Hindlimb muscle (tissue), 1 donor: ENCODE measurements at places on chromosomes 3 and 15.

DNA sequence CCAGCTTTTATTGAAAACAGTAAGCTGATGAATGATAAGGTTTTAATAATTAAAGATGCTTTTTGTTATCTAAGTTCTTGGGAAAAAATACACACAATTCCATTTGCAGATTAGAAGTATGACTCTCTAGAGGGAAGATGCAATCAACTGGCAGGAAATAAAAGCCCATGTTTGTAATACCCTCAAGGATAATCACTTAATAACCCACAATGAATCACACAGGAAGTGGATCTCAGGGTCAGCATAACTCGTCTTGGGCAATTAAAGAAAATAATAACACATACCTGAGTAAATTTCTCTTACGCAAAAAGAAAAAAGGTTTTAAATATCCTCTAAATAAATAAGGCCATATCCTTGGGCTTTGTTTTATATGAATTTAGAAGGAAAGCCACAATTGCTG lies 9.4 kb upstream of the EID1 start:
- no peak for DNase-seq

DNA sequence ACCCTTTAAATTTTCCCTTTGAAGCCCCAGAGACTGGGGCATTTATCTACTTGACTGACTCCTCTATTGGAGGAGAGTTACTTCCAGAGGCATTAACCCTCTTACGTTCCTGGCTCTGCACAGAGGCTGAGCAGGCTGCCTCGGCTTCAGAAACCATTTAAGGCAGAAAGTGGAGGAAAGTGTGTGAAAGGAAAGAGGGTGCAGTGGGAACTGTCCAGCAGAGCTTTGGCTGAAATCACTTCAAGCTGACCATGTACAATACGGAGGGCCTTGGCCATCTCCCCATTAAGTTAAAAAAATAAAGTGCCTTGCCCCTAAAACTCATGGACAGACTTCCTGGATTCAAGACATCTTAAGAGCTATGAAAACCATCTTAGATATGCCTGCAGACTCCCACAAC lies 238.7 kb downstream of the SV2B start:
- peak; percentile 44 for DNase-seq

GRCh38 chr15:52118969-52119749 lies 6.6 kb upstream of the BCL2L10 start:
- no peak for DNase-seq

DNA sequence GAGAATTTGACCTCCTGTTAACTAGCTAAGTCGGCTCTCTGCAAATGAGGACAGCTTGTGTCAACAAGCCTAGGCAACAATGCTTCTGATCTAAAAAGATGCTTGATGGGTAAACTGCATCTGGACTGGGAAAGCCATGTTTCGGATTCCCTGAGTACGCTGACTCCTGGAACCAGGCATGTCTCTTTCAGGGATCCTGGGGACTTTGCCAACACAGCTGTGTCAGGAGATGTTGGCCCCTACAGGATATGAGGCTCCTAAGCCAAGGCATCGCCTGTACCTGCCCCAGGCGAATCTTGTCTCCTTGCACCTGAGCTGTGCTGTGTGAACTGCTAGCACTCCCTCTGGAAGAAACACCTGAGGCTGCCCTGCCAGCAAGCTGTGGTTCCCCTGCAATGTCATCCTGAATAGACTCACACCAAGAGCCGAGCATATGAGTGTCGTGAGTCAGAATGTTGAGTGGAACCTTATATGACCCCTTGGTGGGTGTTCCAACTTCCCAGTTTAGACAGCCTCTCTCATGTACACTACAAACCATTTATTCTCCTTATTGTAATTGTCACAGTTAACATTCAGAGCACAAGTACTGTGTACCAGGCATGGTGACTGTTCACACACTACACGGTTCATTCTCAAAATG lies 17.0 kb downstream of the EOGT start:
- no peak for DNase-seq

GRCh38 chr15:53072077-53072476 lies 281.9 kb upstream of the ONECUT1 start:
- peak; percentile 26 for DNase-seq

DNA sequence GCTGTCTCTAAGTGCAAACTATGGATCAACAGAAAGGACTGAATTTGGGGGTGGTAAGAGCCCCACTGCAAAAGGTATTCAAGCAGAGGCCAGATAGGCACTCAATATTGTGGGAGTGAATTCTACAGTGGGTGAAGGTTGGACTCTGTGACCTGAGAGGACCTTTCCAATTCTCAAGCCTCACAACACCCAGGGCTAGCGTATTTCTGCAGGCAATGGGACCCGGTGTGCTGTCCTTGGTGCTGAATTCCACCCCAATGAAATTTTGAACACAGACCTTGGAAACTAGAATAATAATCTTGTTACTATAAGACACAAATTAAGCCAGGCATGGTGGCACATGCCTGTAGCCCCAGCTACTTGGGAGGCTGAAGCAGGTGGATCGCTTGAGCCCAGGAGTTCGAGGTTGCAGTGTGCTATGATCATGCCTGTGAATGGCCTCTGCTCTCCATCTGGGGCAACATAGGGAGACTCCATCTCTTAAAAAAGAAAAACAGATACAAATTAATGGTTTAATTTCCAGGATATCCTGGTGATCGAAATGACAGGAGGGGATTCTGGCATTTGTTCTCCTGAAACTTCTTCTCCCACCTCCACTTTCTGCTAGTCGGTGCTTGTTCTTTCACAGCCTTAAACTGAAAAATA lies 135.4 kb downstream of the RAB11A start:
- peak; percentile 34 for DNase-seq

DNA sequence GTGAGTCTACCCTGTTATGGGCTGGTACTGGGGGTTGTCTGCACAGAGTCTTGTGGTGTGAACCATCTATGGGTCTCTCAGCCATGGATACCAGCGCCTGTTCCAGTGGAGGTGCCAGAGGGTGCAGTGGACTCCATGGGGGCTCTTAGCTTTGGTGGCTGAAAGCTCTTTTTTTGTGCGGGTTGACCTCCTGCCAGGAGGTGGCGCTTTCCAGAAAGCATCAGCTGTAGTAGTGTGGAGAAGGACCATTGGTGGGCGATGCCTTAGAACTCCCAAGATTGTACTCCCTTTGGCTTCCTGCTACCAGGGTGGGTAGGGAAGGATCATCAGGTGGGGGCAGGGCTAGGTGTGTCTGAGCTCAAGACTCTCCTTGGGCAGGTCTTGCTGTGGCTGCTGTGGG lies 602.6 kb downstream of the RSL24D1 start:
- DNase-seq: no peak

DNA sequence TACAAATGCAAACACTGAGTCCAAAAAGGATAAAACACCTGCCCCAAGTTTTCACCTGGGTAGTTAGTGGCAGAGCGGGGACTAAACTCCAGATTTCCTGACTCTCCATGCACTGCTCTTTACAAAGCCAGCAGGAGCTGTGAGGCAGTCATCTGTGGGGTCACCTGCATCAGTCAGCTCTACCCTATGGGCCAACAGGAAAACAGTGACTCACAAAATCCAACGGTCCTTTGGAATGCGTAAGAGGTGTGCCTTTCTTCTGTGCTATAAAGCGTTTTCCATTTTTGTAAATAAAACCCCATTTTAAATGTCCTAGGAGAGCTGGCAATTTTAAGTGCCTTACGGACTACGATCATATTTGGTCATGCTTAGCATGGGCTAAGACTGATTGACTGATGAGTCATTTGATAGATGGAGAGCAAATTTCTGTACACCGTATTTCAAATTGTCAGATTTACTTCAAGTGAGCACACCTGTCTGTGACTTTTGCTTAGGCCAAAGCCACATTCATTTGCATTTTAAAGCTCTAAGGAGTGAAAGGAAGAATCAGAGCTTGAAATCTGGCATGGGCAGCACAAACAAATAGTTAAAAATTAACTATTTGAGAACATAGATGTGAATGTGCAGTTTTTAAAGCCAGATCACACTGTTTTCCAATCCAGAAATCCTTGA lies 4.4 kb upstream of the COL8A1 start:
- DNase-seq: no peak

- no peak for DNase-seq
These were observed 96.7 kb downstream of the LSM3 start for GRCh38 chr3:14274999-14275961.

GRCh38 chr3:181316482-181316881 lies 326.9 kb upstream of the DNAJC19 start:
- DNase-seq: peak; percentile 6
